Endodermal cell (in vitro differentiated cells): ENCODE measurements at places on chromosomes 12 and 14.

GRCh38 chr12:96371138-96371789 is 29.0 kb downstream of the CDK17 start:
- DNase-seq: peak; percentile 74

GRCh38 chr14:68955164-68955850 is 23.8 kb downstream of the ACTN1 start:
- DNase-seq: no peak

DNA sequence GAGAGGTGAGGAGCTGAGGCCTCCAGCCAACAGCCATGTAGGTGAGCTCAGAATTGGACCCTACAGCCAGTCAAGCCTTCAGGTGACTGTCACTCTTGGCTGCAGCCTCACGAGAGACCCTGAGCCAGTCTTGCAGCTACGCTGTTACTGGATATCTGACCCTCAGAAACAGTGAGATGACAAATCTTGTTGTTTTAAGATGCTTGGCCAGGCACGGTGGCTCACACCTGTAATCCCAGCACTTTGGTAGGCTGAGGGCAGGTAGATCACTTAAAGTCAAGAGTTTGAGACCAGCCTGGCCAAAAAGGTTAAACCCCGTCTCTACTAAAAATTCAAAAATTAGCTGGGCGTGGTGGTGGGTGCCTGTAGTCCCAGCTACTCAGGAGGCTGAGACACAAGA is 6.2 kb downstream of the PLEK2 start:
- DNase-seq: peak; percentile 26

GRCh38 chr14:46381674-46382073 is 269.9 kb downstream of the RPL10L start:
- no peak for DNase-seq

GRCh38 chr12:96327889-96328288 is 72.3 kb downstream of the CDK17 start:
- no peak for DNase-seq
